NCI-H2081 treated with DMSO at 0.1 percent for 48 hours (cell line): ENCODE measurements at places on chromosomes 4 and X.

DNA sequence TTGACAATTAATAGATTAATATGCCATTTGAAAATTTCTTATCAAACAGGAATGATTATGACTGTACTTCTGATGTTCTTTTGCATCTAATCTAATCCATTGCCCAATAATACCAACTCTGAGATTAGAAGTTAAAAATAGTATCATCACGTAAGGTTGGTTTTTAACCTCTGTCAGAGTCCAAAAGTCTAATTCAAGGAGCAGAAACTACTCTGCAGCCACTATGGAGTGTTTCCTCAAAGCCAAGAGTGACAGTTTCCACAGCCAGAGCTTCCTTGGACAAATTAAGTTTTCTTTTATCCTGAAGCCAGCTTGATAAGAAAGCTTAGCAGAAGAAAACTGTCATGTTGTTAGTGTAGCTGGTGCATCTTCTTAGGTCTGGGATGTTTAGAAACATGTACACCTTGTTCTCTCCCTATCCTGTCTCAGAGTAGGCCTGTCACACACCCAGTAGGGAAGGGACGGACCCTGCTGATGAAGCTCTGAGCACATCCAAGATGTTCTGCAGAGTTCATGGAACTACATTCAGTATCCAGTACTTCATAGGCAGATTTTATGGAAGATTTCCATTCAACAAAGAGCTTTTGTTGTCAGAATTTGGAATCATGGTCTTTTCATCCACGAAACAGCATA is 20.4 kb upstream of the PI4K2B start:
- no peak for DNase-seq

DNA sequence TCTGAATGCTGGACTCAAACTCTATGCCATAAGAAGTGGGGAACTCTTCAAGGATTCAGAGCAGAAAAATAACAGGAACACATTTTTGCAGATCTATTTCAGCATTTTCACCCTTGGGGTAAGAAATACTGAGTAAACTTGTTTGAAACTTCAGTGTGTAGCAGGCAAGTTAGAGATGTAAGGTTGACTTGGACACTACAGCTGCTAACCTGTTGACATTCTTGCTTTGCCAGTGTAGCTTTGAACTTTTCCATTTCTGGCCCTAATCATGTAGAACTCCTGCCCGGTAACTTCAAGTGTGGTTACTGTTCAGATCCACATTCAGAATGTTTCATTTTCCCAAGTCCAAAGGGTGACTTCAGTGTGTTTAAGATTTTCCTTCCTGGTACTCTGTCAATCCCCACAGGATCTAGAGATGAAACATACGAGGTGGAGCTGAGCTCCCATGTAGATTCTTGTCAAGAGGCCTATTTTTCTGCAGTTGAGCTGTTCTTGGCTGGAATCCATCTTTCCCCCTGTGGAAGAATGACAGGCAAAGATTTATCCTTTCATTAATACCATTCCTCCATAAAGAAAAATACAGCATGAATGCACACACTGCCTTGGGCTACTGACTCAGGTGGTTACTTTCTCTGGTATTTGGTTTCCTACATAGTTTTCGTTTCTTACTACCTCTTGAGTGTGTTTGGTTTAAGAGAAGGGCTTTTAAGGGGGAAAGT is 34.1 kb downstream of the FHDC1 start:
- DNase-seq = no peak

- no peak for DNase-seq
These were observed 343.9 kb downstream of the UNC5C start for GRCh38 chr4:95204873-95205272.

DNA sequence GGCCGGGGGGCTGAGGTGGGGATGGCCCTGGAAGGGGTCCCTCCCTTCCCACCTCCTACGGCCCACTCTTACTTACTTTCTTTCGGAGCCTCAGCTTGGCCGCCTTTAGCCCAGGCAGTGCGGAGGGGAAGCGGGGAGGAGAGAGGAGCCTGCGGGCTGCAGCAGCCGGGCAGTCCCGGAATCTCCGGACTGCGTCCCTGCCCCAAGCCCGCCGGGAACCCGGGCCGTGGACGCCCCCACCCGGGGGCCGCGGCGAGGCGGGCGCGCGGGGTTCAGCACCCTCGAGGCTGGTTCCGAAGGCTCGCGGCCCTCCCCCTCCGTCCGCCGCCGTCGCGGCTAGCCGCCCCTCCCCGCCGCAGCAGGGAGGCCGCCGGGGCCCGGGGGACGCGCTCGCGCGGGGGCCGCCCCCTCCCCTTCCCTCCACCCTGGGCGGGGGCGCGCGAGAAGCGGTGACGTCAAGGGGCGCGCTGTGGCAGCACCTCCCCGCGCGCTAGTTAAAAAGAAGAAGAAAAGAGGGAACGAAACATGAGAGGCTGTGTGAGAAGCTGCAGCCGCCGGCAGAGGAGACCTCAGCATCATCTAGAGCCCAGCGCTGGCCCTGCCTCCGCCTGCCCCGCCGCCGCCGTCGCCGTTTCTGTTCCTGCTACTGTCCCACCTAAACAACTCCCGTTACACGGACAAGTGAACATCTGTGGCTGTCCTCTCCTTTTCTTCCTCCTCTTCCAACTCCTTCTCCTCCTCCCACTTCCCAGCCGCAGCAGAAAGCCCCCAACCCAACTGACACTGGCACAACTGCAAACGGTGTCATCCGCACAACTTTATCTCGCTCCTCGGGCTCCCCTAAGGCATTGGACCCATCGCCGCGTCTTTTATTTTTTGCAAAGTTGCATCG is at the start of gene HHIP:
HHIP (plus strand) TSS at position 526 of the 892 bp plus-strand sequence. CDS start 520 bp downstream, outside the sequence.
- DNase-seq = no peak

GRCh38 chr4:111031596-111031995 is 408.7 kb upstream of the PITX2 start:
- no peak for DNase-seq

DNA sequence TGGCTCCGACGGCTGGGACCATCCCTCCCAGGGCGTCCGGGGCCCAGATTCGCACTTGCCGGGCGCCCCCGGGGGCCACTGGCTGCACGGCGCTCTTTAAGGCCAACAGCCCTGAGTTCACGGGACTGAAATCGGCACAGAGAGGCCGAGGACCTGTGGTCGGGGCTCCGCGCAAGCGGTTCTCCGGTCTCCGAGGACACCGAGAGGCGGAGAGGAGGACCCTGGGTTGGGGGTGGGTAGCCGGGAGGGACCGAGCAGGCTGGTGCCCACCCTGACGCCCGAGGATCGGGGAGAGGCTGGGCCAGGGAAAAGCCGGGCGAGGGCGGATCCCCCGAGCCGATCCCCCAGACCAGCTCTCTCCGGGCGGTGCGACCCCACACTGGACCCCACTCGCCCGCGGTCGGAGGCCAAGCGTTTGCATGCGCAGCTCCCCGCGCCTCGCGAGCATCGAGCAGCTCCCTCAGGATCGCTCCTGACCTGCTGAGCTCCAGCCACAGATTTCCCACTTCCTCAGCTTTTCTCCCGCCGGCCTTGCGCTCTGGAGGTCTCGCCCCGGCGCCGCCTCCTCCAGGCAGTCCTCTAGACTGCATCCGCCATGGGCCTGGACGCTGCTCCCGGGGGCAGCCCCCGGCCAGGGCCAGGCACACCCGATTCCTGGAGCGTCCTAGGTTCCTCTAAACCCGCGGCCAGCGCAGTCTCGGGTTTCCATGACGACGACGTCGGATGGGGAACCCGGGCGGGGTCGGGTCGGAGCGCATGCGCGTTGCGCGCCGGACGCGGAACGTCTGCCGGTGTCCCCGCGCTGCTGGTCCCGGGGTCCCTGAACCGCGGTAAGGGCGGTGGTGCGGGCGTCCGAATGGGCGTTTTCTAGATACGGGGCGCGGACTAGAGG is 17.6 kb upstream of the NAT8L start:
- peak; percentile 22 for DNase-seq

GRCh38 chr4:105472871-105473323 is 965 bp downstream of the PPA2 start:
- DNase-seq = no peak

- DNase-seq = no peak
These were observed 69.8 kb upstream of the TMEM33 start for GRCh38 chr4:41865306-41865980.

DNA sequence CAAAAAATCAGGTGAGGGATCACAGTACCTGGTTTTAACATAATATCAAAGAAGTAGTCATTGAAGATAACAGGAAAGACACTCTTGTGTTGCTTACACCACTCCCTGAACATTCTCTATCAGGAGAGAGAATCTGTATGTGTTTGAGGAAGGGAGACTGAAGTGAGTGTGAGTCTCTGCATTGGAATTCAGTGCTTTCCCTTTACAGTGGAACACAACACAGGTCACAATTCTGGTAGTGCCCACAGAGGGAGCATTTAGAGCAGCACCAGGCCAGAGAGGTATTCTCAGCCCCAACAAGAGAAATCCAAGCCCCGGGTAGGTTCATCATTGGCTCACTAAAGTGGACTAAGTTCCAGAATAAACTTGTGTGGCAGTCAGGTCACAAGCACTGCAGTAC is 64.7 kb upstream of the UBQLN2 start:
- DNase-seq = no peak

GRCh38 chr4:83110223-83110945 is 4.1 kb downstream of the PLAC8 start:
- peak; percentile 76 for DNase-seq

DNA sequence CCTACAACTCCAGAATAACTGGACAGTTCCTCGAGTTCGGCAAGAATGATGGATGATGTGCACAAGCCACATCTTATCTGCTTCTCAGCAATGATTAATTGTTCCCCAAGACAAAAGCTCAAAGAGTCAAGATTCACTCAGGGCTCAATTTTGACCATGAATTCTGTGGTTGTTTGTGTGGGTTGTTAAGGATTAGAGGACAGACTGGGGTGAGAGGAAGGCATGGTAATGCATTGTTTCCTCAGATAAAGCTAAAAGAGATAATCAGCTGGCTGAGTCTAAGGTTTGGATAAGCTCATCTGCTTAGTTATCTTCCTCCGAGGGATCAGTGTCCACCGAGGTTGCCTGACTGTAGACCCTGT is 161.0 kb downstream of the CPEB2 start:
- no peak for DNase-seq

DNA sequence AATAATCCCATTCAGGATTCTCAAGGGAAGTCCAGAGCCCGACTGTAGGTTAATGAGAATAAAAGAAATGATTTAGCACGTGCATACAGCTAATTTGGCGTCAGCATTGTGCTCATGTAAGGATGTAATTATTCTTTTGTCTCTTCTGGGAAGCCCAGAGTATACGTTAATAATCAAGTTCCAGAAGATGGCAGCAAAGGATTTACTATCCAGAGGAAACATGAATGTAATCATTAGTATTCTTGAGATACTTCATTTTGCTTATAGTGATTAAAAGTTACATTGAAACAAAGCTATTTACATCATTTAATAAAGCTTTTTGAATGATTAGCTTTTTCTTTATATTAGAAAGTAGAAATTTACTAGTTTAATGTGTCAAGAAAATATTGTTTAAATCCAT is 27.1 kb upstream of the MAP9 start:
- peak; percentile 43 for DNase-seq

DNA sequence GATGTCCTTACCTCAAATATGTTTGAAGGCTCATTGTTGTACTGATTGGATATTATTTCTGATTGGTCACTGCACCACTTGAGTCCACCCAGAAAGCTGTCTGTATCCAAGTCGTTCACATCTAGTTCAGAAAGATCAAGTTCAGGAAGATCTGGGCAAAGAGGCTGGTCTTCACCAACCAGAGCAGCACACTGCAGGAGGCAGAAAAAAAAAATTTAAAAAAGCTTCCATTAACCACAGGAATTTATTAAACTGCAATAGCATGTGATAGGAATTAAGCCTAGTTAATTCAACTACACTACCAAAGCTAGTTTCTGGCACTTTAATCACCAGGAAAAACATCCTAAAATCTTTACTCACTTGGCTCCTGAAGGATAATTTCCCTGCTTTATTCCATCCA is 5.1 kb downstream of the PPARGC1A start:
- DNase-seq = no peak

- DNase-seq = peak; percentile 33
These were observed 82.5 kb downstream of the HPRT1 start for GRCh38 chrX:134542485-134542884.

GRCh38 chr4:149823769-149824221 is 8.2 kb upstream of the IQCM start:
- DNase-seq = no peak

DNA sequence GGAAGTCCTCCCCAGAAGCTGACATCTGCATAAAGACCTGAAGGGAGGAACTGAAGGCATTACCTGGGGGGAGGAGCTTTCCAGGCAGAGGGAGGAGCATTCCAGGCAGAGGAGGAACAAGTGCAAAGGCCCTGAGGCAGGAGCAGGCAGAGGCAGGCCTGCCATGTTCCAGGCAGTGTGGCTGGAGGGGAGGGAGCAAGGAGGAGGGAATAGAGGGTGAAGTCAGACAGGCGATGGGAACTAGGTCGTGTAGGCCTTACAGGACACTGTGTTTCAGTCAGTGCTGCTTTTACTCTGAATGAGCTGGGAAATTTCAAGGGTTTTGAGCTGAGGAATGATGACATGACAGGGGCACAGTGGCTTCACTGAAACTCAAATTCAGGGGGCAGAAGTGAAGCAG is 292.7 kb downstream of the BCOR start:
- no peak for DNase-seq

DNA sequence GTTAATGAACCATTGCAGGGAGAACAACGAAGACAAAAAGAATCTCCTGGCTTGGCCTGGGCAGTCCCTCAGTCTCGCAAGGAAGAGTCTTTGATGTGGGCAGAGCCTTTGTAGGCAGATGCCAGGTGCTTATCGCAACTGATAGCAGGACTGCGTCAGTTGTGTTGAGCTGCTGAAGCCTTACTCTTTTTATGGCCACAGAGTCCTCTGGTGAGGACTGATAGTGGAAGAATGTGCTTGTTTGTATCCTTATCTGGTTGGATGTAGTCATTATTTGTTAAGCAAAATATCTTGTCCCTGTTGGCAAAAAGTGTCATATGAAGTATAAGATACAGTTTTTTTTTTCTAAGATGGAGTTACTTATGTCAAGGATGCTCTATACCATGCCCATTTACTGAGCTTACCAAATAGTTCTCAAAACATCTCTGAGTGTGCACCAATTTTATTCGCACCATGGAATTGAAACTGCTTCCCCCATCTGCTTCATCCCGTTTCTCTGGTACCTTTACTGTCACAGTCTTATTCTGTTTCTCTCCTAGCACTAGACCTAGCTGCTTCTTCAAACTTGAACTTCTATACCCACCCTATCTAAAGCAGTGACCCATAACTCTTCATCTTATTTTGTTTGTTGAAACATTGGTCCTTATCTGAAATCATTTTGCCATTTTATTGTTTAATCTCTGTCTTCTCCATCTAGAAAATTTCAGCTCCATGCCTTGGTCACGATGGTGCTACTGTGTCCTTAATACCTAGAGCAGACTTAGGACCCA is 47.0 kb upstream of the SPRY1 start:
- DNase-seq = no peak

- DNase-seq = no peak
These were observed 92.7 kb upstream of the TRIM2 start for GRCh38 chr4:153111426-153112040.

- no peak for DNase-seq
These were observed 20.6 kb downstream of the MED28 start for GRCh38 chr4:17635056-17635455.

GRCh38 chr4:141011901-141012315 is 121.4 kb downstream of the RNF150 start:
- no peak for DNase-seq

- peak; percentile 87 for DNase-seq
These were observed 383 bp upstream of the TBC1D19 start for GRCh38 chr4:26583538-26583864.
